D721Med (cell line): ENCODE measurements at places on chromosomes 11 and 22.

DNA sequence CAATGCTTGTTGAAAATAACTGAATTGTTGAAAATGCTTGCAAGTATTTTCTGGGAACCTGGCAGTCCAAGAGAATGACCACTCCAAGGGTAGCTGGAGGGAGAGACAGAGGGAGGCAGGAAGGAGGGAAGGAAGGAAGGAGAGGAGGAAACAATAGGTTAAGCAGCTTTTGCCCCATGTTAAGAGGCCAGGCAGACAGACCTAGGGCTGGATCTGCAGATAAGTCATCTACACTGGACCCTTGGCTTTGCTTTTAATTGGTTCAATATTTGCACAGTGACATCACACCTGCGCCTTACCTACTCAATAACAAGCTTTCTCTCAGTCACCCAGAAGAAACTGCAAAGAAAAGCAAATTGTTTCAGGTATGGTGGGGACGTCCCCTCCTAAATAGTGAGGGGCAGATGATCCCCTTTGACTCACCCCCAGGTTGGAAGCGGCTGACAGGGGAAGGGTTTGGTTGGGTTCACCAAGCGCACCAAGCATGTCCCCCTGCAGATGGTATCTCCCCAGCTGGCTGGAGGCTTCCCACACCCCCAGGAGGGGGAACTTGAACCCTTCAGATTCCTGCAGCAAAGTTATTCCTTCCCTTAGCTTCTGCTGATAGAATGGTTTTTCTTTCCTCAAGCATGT lies 24.3 kb downstream of the MYH9 start:
- no peak for DNase-seq

GRCh38 chr22:48407256-48407955 lies 1420.3 kb downstream of the BRD1 start:
- DNase-seq: no peak

DNA sequence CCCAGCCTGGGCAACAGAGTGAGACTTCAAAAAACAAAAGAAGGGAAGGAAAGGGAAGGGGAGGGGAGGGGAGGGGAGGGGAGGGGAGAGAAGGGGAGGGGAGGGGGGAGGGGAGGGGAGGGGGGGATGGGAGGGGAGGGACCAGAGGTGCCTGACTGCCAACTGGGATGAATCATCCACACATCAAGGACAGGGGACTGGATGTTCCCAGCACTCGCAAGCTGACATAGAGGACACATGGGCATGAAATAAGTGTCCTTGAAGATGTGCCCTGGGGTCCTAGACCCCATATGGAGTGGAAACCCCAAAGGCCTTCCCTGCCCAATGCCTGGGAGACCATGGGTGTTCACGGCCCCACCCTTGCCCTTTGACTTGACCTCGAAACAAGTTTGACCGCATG lies 19.8 kb downstream of the TST start:
- DNase-seq: no peak

DNA sequence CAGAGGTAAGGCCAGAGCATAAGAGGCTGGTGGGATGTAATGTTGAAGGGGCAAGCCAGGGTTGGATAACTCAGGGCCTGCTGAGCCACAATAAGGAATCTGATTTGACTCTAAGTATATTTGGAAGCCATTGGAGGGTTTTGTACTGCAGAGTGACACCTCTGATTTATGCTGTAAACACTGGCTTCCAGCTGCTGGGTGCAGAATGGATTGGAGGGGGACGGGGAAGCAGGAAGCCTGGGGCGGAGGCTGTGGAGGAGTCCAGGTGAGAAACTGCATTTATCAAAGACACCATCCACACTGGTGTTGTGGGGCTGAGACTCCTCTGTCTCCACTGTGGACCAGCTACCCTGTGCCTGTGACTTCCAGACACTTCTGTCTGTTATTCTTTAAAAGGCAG lies 26.8 kb downstream of the MIAT start:
- DNase-seq: no peak

GRCh38 chr11:116281173-116282160 lies 491.3 kb downstream of the BUD13 start:
- no peak for DNase-seq

DNA sequence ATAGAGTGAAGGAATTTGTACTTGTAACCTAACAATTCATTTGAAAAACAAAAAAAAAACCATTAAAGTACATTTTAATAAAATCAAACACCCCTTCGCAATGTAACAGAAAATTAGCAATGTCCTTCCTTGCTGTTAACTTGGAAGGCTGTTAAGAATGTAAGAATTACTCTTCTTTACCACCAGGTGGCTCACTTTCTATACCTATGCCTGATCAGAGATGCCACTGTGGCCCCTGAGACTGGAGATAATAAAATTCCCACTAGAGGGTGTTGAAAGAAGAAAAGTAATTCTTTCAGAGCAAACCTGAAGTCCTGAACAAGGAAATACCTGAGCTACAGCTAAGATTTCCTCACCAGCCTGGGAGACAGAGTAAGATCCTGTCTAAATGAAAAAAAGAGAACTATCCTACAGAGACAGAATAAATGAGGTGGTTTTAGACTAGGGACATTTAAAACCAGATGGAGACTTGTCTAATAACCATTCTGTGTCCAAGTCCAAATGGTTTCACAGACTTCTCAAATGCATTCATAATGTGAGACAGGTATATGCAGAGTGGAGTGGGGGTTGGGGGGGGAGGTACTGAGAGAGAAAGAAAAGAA lies 1089.3 kb downstream of the FAM181B start:
- no peak for DNase-seq
